Right lobe of liver (tissue), 6 donors: ENCODE measurements at places on chromosomes 2 and 18.

DNA sequence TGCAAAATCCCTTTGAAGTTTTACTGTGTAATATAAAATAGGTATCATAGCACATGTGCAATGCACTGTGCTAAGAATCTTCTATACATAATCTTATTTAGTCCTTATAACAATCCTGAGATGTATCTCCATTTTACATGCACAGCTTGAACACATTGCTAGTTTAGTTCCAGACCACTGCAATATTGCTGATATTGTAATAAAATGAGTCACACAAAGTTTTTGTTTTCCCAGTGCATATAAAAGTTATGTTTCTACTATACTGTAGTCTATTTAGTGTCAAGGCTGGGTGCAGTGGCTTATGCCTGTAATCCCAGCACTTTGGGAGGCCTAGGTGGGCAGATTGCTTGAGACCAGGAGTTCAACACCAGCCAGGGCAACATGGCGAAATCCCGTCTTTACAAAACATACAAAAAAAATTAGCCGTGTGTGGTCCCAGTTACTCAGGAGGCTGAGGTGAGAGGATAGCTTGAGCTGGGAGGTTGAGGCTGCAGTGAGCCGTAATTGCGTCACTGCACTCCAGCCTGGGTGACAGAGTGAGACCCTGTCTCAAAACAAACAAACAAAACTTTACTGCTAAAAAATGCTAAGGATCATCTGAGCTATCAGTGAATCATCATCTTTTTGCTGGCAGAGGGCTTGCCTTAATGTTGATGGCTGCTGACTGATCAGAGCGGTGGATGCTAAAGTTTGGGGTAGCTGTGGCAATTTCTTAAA is 1.7 kb upstream of the USP14 start:
- DNase-seq = no peak
- no peaks in the 10 kb centered on the region for H3K4me1 ChIP-seq
- H3K27me3 ChIP-seq = no peaks in the 10 kb centered on the region
- no peak overlapping the region for H3K27ac ChIP-seq

GRCh38 chr2:16638946-16639345 is 26.7 kb downstream of the CYRIA start:
- no peaks in the 10 kb centered on the region for H3K27me3 ChIP-seq
- H3K4me3 ChIP-seq = no peak overlapping the region
- H3K4me1 ChIP-seq = no peaks in the 10 kb centered on the region
- H3K36me3 ChIP-seq = no peaks in the 10 kb centered on the region
- no peak for DNase-seq

- no peak overlapping the region for H3K4me3 ChIP-seq
- H3K27me3 ChIP-seq = no peaks in the 10 kb centered on the region
- no peaks in the 10 kb centered on the region for H3K36me3 ChIP-seq
- DNase-seq = no peak
- no peak overlapping the region for H3K27ac ChIP-seq
- H3K4me1 ChIP-seq = peaks cover 20% of the 10 kb centered on the region
These were observed 46.9 kb upstream of the RPL31 start for GRCh38 chr2:100955226-100955625.

GRCh38 chr2:104405623-104406022 is 448.3 kb upstream of the POU3F3 start:
- H3K27ac ChIP-seq = no peak overlapping the region
- no peak for DNase-seq
- no peak overlapping the region for H3K4me3 ChIP-seq

DNA sequence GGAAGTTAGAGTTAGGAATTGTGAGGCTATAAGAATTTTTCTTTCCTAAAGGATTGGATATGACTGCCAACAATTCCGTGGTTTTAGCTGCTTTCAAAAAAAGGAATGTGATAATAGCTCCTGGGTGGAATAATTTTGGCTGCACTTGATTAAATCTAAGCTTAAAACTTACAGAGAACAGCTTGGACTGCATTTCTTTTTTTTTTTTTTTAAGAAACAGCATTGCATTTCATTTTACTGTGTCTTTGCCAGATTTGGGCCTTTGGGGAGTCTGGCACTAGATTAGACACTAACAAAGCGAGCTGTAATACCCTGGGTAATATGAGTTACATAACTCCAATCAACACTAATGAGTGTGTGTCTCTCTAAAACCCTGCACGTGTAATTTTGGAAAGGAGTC is 37.8 kb upstream of the ZNF397 start:
- H3K27ac ChIP-seq = no peak overlapping the region
- H3K27me3 ChIP-seq = no peaks in the 10 kb centered on the region
- no peaks in the 10 kb centered on the region for H3K4me1 ChIP-seq
- no peak overlapping the region for H3K4me3 ChIP-seq
- no peaks in the 10 kb centered on the region for H3K36me3 ChIP-seq

DNA sequence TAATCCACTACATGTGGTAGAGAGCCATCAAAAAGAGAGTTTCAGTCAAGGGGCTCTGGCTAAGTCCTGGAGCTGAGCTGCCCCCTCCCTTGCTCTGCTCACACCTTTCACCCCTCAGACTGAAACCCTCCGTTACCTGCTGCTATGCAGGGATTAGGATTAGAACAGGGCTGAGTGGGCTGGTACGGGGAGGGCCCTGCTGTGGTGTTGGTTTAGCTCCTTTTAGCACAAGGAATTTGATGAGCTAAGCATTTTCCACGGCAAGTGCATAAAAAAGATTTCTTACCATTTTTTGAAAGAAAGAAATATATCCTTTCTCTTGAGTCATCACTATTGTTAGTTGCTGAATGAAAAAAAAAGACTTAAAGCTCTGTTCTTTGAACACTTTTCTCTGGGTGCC is 46.3 kb downstream of the TCF7L1 start:
- no peak for DNase-seq
- peaks cover 16% of the 10 kb centered on the region for H3K4me1 ChIP-seq
- no peaks in the 10 kb centered on the region for H3K27me3 ChIP-seq

GRCh38 chr2:227687189-227687588 is 20.6 kb downstream of the SCYGR5 start:
- no peak overlapping the region for H3K27ac ChIP-seq
- no peaks in the 10 kb centered on the region for H3K27me3 ChIP-seq
- no peaks in the 10 kb centered on the region for H3K36me3 ChIP-seq
- DNase-seq = no peak
- no peaks in the 10 kb centered on the region for H3K4me1 ChIP-seq

- H3K36me3 ChIP-seq = no peaks in the 10 kb centered on the region
- H3K4me1 ChIP-seq = no peaks in the 10 kb centered on the region
- H3K27ac ChIP-seq = peak overlapping the region; percentile 74
- H3K27me3 ChIP-seq = no peaks in the 10 kb centered on the region
- H3K4me3 ChIP-seq = no peak overlapping the region
These were observed 25.8 kb downstream of the CIDEA start for GRCh38 chr18:12279781-12280531.

GRCh38 chr2:69579536-69579935 is 64.0 kb downstream of the AAK1 start:
- H3K4me3 ChIP-seq = no peak overlapping the region
- no peak overlapping the region for H3K27ac ChIP-seq
- H3K4me1 ChIP-seq = peaks cover 6% of the 10 kb centered on the region
- DNase-seq = no peak
